Brain microvascular endothelial cell (primary cell): ENCODE measurements at places on chromosomes 1 and 21.

- no peak for DNase-seq
These were observed 4.8 kb upstream of the SLC26A9 start for GRCh38 chr1:205948039-205948438.

DNA sequence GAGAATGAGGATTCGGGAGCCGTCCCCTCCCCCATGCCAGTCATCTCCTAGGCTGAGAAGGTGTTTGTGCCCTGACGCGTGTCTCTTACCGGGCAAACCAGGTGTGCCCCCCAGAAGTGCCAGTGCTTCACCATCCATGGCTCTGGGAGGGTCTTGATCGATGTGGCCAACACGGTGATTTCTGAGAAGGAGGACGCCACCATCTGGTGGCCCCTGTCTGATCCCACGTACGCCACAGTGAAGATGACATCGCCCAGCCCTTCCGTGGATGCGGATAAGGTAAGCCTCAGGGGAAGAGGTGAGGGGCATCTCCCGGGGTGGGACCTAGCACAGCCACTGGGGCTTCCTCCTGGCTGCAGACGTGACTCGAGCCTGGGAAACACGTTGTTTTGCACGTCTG, 959 bp downstream of the PADI6 start:
- DNase-seq: no peak

DNA sequence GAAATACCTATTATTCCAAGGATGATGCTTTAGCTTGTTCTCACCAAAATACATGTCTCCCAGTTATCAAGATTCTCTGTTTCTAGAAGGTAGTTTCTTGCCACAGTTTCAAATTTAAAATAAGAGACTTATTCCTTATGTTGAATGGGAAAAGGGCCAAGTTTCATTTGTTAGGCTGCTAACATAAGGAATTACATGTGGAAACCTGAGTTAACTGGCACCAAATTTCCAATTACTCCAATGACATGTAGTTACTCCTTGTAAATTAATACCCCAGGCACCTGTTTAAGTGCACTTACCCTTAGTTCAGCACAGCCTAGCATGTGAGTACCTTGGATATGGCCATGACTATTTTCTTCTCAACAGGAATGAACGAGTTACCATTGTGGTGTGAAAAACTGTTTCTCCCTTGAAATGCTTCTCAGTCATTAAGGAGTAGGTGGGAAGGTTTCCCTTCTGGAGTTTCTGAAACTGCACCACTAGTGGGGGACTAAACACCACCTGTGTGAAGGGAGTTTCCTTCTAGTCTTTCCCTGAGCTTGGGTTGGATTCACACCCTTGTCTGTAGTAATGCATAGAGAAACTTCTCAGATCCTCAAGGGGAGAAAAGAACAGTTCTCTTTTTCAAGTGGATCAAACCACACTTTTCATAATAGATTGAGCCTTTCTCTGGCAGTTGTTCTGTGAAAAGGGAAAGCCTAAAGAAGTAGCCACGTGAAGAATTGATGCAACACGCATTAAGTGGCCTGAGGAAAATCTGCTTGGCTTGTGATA, 32.3 kb upstream of the LRRC8C start:
- DNase-seq: no peak

DNA sequence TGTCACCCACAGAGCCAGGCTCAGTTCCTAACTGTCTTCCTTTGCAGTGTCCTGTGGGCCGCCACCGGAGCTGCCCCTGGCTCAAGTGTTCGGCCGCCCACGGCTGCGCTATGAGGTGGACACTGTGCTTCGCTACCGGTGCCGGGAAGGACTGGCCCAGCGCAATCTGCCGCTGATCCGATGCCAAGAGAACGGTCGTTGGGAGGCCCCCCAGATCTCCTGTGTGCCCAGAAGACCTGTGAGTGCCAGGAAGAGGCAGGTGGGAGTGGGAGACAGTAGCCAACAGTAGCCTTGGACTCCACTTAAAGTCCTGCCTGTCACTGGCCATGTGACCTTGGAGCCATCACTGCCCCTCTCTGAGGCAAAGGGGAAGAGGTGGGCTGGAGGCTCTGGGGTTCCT, 16.6 kb downstream of the BCAN start:
- DNase-seq: no peak

DNA sequence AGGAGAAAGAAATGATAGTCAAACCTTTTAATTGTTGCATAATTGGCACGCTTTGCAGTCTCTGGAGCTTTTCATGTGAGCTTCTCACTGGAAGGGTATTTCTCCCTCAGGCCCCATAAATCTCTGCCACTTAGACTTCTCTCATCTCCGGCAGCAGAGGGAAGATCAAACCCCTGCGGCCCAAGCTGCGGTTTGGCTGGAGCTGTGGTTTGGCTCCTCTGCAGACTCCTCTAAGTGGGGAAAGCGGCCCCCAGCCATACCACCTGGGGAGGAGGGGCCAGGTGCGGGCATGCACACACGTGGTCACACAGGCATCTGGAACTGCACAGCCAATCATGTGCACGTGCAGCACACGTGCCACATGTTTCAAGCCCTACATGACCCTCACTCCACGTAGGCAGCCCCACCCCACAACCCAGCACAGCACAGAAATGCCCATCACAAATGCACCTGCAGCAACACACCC, 58.3 kb downstream of the UBE2T start:
- DNase-seq: no peak

GRCh38 chr21:36104317-36105300, 30.3 kb upstream of the CBR3 start:
- peak; percentile 45 for DNase-seq

- no peak for DNase-seq
These were observed 6.2 kb downstream of the FAM131C start for GRCh38 chr1:16067127-16067768.
